Stimulated activated CD4-positive, alpha-beta T cell treated with anti-CD3 and anti-CD28 coated beads, Interleukin-15, amount 100 ng/mL, for 48 hours (primary cell): ENCODE measurements at places on chromosomes 4 and X.

DNA sequence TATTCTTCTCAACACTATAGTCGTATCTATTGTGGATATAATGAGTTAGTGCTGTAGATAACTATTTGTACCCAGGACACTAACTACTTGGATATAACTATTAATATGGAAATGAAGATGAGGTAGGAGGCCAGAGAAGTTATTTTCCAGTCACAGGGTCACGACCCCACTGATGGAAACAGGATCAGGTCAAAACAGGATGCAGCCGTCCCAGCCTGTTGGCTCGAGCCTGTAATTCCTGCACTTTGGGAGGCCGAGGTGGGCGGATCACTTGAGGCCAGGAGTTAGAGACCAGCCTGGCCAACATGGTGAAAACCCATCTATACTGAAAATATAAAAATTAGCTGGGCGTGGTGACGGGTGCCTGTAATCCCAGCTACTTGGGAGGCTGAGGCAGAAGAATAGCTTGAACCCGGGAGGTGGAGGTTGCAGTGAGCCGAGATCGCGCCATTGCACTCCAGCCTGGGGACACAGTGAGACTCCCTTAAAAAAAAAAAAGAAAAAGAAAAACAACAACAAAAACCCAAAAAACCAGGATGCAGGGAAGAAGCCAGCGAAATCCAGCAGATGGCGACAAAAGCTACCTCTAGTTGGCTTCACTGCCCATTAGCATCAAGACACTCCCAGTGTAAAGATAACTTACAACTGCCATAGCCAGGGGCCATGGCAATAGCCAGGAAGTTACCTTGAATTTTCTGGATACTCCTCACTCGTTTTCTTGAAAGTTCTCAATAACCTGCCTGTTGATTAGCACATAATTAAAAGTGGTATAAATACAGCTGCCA is 37.9 kb upstream of the NKAP start:
- DNase-seq, result no peak

DNA sequence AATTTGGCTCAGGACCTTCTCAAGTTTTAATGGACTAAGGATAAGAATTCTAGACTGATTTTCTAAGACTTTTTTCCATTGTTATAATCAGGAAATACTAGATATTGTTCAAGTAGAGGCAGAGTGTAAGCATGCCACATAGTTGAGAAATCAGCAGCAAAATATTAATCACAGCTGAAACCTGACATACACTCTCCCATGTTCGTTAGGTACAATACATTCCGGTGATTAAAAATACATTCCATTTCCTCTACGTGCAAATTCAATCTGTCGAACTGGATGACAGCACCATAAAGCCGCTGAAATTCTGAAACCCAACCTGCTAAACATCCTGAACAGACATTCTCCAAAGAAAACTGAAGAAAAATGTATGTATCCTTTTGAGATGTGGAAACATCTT is 587.6 kb upstream of the DIPK2B start:
- DNase-seq, result no peak

GRCh38 chr4:84159762-84160161 is 339.3 kb downstream of the NKX6-1 start:
- no peak for DNase-seq

DNA sequence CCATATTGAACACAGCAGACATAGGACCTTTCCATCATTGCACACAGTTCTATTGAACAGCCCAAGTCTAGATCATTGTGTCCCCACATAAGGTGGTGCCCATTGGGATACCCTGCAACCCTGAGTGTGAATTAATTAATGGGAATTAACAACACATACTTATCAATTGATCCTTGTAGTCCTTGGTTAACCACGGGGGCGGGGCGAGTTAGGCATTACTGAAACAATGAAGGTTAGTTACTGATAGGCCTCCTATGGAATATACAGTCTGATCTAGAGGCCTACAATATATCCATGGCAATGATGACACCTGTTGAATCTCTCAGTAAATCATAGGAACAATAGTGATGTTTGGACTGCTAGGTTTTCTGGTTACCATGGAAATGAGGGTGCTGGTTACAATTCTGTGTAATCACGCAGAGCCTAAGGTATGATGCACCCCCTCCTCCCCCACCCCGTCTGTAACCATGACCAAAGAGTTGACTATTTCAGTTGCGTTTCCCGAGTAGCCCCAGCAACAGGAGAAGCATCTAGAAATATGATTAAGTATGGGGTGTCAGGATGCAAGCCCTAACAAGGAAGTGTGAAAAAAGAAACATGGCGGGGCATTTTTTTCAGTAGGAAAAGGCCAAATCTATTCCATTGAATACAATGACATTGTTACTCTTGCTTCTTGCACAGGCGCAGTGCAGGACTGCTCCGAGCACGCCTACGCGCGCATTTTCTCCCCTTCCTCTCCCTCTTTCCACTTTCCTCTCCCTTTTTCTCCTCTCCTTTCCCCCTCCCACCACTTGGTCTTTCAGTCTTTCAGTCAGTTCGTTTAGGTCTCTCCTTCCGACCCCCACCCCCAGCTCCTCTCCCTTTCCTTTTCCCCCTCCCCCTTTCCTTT is 677 bp upstream of the NONO start:
- DNase-seq, result peak; percentile 52

DNA sequence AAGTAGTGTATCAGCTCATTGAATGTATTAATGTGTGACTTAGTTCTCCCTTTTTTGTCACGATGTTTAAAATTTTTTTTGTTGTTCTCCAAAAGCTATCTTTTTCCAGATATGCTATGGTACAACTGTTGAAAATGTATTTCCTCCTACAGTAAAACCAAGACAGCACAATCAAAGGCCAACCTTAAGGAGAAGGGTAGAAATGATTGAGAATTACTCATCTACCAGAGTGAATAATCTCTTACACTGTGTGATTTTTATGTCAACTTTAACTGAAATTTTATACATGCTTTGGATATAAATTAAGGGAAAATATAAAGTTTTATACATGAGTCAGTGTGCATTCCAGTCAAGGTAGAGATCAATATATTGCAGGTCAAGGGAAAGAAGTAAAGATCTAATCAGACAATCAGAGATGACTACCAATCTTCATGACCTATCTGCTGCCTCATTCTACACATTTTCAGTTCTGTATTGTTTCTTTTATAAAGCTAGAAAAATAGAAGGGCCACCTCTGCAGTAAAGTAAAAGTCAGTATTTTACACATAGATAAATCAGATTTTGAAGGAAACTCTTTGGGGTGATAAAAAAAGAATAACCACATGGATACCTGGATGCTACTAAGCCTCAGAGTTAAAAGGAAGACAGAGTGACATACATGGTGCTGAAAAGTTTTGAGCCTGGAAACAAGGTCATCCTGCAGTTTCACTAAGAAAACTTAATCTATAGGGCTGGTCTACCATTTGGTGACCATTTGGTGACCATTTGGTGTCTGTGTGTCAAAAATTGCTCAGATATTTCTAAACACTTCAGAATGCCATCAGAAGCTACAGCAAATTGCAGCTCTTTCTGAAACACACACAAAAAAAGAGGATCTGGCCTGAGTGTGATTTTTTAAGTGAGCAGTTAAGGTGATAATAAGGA is 1.6 kb downstream of the FAM13A start:
- DNase-seq, result no peak

DNA sequence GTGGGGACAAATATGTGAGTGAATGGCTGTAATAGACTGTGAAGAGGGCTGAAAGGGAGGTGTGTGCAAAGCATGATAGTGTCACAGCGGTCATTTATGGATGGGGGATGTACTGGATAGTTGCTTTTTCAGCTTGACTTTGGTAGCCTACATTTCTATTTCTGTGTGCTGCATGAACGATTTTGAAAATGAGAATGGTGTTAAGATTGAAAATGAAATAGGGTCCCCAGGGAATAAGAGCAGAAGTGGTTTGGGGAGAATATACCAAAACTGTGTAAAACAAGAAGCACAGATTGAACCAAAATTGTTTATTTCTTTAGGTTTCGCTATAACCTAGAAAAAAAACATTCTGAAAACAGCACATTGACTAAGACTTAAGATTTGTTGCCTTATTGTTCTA is 58.8 kb upstream of the CLNK start:
- DNase-seq, result no peak

DNA sequence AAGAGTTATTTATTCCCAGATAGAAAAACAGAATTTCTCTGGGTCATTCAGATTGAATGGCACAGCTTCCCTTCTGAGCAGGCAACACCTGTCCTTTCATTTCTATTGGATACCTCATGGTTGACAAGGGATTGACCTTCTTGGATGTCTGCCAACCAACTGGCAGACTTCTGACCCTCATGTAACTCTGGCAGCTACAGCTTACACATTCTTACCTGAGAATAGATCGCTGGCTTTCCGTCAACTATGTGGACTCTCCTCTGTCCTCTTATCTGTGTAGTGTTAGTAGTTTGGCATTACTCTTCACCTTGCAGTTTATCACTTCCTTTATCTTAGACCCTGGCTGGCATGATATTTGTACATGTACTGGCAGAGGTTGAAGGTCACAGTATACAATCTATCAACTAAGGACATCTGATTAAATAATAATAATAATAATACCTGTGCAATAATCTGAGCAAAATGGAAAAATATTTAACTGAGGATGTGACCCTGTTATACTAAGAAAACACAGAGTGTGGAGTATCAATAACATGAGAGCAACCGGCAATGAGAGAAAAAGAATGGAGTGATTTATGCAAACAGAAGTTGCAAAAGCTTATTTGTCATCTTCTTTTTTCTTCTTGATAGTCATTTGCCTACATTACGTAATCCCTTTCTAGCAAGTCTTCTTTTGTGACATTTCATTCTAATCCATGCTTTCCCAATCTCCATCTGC is 1118.2 kb downstream of the ARAP2 start:
- DNase-seq, result no peak

DNA sequence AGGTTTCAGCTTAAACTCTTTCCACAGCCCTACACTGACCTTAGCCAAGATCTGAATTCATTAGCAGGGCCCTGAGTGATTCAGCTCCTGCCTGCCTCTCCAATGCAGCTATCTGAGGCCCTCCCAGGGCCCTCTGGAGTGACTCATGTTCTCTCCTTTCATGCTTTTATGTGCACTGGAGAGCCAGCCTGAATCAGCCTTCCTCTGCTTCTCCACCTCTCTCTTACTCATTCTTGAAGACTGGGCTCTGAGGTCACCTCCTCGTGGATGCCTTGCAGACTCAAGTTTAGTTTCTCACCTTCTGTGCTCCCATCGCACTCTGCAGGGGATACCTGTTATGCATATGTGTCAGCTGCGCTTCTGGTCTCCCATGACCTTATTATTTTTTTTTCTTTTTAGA is 3.1 kb upstream of the OCIAD2 start:
- DNase-seq, result peak; percentile 62

DNA sequence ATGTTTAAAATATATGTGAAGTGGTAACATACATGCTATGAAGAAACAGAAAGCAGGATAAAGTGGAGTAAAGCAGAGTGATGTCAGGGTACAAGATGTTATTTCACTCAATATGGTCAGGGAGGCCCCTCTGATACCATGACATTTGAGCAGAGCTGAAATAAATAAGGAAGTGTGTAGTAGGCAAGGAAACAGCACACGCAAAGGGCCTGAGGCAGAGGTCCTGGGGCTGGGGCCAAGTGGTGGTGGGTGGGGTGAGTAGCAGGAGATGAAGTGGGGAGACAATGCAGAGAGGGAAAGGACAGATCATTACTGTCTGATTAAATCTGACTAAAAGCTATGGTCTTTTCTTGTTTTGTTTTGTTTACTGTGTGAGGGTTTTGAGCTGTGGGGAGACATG is 61.1 kb downstream of the FAM13A start:
- no peak for DNase-seq
